ENCODE measurements at places on chromosomes 11 and 22. TPM values are rescaled to one million over a fixed set of nuclear protein-coding genes. Genes with fewer than 3 reads are reported as not detected.
A peak's percentile ranks its signal among the peaks of the same experiment; 100 is the strongest.

RASGRP2 gene
- polyA plus RNA-seq: 165 TPM

GRCh38 chr22:47076758-47077157 is 314.3 kb downstream of the TBC1D22A start:
- no peak overlapping the region for H3K27ac ChIP-seq
- H3K4me1 ChIP-seq: peaks cover 7% of the 10 kb centered on the region
- no peak for DNase-seq
- H3K36me3 ChIP-seq: peaks cover 17% of the 10 kb centered on the region

DNA sequence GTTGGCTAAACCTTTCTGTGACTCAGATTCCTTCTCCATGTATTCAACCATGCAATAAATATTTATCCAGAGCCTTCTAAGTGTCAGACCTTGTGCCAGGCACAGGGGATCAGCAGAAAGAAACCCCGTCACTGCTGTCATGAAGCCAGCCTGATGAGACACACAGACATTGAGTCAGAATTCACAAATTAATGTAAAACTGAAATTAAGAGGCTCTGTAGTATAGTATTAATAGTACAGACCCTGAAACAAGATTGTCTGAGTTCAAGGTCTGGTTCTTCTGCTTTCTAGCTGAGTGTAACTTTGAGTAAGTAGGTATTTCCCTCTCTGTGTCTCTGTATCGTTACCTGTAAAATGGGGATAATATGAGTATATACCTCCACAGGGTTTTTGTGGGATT is 46.9 kb downstream of the ME3 start:
- no peak for DNase-seq
- no peak overlapping the region for H3K27ac ChIP-seq
- no peaks in the 10 kb centered on the region for H3K36me3 ChIP-seq
- no peaks in the 10 kb centered on the region for H3K4me1 ChIP-seq
- no peak overlapping the region for H3K4me3 ChIP-seq

DNA sequence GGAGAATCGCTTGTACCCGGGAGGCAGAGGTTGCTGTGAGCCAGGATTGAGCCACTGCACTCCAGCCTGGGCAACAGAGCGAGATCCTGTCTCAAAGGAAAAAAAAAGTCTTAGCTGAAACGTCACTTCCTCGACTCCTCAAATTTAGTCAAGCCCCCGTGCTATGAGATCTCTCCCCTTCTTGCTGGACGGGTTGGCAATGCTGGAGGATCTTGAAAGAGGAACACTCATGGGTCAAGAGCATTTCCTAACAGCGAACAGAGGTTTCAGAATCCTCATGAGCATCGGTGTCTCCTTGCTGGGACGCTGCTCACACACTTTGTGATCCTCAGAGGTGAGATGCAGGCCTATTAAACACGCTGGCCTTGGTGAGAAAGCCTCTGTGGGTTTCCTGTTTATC is 35.9 kb downstream of the APOL3 start:
- no peaks in the 10 kb centered on the region for H3K36me3 ChIP-seq
- peaks cover 6% of the 10 kb centered on the region for H3K27me3 ChIP-seq
- H3K27ac ChIP-seq: no peak overlapping the region
- H3K4me3 ChIP-seq: no peak overlapping the region
- no peak for DNase-seq
- H3K4me1 ChIP-seq: peaks cover 17% of the 10 kb centered on the region

GRCh38 chr22:27626675-27627443 is 174.7 kb downstream of the MN1 start:
- DNase-seq: no peak
- H3K27ac ChIP-seq: no peak overlapping the region
- no peak overlapping the region for H3K4me3 ChIP-seq

DNA sequence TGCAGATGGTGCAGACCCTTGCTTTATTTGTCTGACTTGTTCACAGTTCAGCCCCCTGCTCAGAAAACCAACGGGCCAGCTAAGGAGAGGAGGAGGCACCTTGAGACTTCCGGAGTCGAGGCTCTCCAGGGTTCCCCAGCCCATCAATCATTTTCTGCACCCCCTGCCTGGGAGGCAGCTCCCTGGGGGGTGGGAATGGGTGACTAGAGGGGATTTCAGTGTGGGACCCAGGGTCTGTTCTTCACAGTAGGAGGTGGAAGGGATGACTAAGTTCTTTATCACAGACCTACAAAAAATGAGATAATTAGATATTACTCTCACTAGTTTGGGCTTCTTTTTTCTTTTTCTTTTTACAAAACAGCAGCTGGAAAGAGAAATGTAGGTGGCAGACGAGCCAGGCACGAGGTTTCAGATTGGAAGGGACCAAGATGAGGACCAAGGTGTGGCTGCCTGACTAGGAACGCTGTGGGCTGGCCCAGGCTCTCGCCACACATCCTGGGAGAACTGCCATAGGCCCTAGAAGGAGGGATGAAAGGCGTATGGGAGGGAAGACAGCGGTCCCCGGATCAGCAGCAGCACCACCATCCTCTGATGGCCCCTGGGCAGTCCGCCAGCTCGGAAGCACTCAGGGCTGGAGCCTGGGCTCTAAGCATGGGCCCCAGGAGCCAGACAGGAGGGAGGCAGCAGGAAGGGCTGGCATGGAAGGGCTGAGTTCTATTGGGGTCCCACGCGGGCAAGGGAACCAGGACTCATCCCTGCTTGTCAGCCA is 14.2 kb downstream of the TXN2 start:
- H3K27me3 ChIP-seq: no peaks in the 10 kb centered on the region
- no peaks in the 10 kb centered on the region for H3K36me3 ChIP-seq
- H3K4me3 ChIP-seq: no peak overlapping the region
- H3K4me1 ChIP-seq: peaks cover 21% of the 10 kb centered on the region
- no peak overlapping the region for H3K27ac ChIP-seq

- H3K4me1 ChIP-seq: peaks cover 37% of the 10 kb centered on the region
- no peak for DNase-seq
- no peaks in the 10 kb centered on the region for H3K36me3 ChIP-seq
- peaks cover 3% of the 10 kb centered on the region for H3K27me3 ChIP-seq
- peak overlapping the region; percentile 84 for H3K4me3 ChIP-seq
Measured at GRCh38 chr11:44566952-44567875, 1.8 kb downstream of the CD82 start.
